Stimulated activated CD8-positive, alpha-beta memory T cell treated with anti-CD3 and anti-CD28 coated beads, Interleukin-2, amount 100 ng/mL, for 1 hour (primary cell): ENCODE measurements at places on chromosomes 7 and 10.

DNA sequence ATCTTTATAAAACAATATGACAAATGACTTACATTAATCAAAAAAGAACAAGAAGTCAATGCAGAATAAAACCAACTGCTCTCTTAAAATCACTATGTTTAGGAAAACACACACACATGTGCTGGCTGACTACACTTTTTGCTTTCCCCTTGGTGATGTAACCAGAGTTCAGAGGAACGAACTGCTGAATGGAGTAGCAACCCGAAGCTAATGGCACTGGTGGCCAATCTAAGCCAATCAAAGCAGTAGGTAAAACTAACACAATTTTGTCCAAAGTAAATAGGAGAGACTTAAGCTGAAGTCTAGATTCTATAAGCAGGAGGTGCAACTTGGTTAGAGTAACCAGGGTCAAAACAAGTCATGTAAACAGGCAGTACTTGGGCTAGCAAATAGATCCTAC lies 33.2 kb upstream of the CUBN start:
- DNase-seq, result no peak

DNA sequence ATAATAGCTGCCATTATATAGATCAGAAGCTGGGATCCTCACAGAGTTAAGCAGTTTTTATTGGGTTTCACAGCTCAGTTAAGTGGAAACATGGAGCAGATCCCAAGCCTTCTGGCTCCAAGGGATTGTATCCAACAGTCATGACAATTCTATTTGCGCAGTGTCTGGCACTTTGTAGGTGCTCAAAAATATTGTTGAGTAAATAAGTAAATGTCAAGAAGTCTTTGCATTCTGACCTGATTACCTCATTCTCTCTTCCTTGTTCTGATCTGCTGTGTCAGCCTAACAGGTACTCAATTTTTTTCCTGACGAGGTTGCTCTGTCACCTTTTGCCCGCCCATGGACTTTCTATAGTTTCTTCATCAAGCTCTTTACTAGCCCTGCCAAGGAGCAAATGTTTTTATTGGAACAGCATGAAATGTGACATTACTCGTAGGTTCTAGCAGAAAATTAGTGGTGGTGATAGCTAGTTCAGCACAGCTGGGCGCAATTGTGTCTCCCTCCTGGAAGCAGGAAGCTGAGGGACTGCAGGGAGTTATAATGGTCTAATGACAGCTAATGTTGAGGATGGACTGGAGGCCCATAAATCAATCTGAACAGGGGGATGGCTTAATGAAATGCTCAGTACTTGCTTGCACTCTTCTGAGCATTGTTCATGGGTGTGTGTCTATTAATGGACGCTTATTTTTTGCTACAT lies 680.2 kb downstream of the CCSER2 start:
- DNase-seq, result no peak

- DNase-seq, result no peak
These were observed 50.6 kb upstream of the MGAM2 start for GRCh38 chr7:142060936-142061335.

DNA sequence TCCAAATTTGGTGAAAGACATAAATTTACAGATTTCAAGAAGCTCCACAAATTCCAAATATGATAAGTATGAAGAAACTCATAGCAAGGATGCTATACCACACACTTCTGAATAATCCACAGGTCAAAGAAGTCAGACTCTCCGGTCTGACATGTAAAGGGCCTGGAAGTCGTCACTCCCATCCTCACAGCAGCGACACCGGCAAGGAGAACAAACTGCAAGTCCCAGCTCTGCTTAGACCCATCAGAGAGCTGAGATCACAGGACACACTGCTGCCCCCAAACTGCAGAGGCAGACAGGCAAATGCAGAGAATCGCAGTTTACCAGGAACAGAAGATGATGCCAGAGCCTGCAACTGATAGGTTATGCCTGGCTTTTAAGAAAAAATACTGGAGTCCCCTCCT lies 62.0 kb downstream of the AMZ1 start:
- no peak for DNase-seq
